ENCODE measurements at places on chromosomes 3 and 15.

DNA sequence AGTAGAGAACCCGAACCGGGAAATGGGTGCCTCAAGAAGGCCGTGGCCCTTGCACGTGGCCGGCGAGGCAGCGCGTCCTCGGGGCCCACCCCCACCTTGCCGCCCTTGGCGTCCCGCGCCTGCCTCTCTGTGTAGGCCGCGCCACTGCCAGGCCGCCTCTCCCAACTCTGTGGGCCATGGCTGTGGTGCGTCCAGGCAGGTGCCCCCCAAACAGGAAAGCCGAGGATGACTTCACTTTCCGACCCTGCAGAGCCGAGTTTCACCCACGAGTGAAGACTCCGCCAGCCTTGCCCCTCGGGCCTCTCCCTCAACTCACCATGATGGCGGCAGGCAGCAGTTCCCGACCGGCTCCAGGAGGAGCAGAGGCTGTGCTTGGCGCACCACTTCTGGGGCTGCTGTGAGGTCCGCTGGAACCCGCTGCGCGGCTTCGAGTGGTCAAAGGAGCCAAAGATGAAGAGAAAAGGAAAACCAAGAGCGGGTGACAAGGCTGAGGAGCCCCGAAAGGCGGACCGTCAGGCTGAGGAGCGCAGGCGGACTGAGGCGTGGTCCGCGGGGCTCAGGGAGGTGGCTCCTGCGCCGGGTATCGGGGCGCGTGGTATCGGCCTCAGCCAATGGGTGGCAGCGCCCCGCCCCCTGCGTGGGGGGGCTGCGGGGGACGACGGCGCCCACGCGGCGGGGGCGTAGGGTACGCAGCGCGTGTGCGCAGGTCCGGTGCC, at the start of gene DAZL:
Gene DAZL (minus strand): TSS at position 537 of the 716 bp plus-strand sequence. CDS start 218 bp downstream, at position 319.
- no peak for DNase-seq

- DNase-seq = no peak
Observed at GRCh38 chr3:30633718-30634117, 27.3 kb downstream of the TGFBR2 start.

- DNase-seq = no peak
Observed at GRCh38 chr3:123336001-123336400, 112.9 kb downstream of the ADCY5 start.

DNA sequence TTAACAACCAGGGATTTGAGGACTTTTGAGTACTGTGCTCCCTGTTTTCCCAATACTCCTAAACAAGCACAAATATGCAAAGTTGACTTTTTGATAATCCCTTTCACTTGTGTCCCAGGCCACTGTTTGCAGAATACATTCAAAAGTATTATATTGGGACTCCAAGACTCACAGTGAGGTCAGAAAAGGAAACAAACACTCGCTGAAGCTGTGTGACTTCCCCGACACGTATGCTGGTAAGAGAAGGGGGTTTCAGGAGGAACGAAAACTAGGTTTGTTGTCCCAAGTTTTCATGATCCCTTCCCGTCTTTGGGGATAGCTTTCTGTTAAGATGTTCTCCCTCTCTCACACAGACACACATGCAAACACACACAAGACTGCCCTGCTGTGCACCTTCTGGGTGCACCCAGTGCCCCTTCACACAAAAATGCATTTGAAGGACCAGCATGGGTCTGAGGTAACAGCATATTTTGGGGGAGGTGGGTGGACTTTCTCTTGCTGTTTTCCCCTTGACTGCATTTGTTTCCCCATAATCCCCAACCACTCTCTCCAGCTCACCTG, 225.2 kb upstream of the PRICKLE2 start:
- DNase-seq = no peak

GRCh38 chr3:65761446-65762234, 277.1 kb downstream of the MAGI1 start:
- DNase-seq = no peak

DNA sequence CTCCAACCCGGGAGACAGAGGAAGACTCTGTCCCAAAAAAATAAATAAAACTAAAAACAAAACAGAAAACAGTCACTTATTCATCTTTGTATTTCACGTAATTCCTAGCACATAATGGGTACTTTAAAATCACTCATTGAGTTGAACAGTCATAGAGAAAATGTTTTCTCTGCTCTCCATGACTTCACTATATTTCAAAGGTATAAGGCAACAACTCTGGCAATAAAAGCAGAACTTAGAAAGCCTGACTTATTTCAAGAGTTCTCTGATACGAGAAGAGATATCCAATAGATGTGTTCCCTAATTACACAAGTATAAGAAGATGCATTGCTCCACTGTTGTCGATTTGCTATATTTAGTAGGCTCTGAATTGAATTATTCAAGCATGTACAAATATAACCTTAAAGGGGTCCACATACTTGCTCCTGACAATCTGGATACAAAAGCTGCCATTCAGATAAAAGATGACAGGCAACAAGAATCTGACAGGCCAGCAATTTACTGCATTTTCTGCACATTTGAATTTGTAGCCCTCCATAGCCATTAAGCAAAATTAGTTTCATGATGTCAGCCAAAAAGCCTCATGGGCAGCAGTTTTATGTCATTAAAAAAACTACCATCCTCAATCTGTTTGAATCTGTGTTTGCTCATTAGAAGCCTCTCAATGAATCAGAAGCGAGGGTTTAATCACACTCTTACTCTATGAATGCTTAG, 47.9 kb downstream of the PEAK1 start:
- DNase-seq = no peak

GRCh38 chr3:27596921-27597320, 112.7 kb upstream of the SLC4A7 start:
- no peak for DNase-seq

GRCh38 chr3:40994611-40995010, 204.7 kb upstream of the CTNNB1 start:
- DNase-seq = no peak

DNA sequence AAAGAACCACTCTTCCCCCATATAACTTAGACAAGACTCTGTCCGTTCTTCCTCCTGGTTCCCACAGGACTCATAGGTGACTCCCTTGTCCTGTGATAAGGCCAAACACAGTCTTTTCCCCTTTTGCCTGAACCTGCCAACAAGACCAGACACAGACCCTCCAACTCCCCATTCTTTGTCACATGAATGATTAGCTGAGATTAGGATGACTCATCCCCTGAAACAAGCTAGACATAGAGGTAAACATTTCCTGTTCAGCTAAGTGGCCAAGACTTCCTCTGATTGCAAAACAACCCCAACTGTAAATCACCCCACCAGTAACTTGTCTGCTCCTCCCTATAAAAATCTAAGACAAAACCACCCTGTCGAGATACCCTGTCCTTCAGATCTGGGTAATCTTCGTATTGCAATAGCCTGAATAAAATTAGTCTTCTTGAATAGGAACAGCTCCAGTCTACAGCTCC, 11.4 kb upstream of the HTR3E start:
- no peak for DNase-seq

DNA sequence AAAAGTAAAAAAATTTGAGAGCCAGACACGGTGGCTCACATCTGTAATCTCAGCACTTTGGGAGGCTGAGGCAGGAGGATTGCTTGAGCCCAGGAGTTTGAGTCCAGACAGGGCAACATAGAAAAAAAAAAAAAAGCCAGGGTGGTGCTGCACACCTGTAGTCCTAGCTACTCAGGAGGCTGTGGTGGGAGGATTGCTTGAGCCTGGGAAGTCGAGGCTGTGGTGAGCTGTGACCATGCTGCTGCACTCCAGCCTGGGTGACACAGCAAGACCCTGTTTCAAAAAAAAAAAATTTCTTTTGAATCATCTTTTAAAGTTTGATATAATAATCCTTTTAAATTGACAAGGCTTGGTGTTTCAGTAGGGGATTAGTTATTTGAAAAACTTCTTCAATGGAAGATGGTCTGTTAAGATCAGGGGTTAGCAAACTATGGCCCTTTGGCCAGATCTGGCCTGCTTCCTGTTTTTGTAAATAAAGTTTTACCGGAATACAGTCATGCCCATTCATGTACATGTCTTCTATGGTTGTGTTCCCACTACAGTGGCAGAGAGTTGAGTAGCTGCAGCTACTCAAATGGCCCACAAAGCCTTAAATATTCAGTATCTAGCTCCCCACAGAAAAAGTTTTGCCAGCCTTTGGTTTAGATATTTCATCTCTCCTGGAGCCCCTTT, 28.9 kb downstream of the CDAN1 start:
- no peak for DNase-seq

DNA sequence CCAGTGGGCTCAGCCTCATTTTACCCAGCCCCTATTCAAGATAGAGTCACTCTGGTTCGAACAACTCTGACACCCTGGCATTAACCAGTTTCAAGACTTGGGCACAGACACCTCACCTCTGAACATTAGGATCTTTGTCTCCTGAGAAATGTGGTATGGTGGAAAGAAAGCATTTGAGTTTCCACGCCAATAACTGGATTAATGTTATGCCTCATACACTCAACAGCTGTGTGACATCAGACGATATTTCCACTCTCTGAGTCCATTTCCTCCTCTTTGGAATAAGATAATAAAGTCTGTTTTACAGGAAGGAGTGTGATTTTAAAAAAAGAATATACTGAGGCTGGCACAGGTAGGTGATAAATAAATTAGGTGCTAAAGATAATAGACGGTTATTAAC, 121.3 kb upstream of the CHL1 start:
- DNase-seq = no peak

DNA sequence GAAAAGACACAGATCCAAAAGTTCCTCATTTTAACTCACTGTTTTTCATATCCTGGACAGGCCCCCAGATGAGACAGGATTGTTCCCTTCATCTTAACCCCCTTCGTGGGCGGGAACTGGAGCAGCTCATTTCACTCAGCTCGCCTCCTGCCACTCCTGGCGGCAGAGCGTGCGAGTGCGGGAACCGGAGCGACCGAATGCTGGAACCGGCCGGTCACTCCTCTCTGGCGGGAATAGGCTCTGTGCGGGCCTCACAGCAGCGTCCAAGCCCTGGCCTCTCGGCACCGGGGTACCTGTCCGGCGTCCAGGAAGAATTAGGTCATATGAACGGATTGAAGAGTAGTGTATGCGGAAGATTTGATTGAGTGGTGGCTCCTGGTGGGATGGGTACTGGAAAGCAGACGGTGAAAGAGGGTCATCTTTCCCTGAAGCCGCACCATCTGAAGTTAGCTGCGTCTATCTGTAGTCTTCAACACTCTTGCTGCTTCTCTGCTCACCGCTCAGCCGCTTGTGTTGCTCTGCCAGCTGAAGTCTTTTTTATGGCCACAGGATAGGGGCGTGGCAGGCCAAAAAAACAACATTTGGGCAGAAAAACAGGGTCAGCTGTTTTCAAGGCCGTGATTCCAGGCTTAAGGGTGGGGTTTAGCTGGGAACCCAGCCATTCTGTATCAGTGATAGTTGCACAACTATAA, 42.3 kb upstream of the FXR1 start:
- DNase-seq = no peak

- no peak for DNase-seq
Observed at GRCh38 chr15:93144463-93145236, 55.6 kb upstream of the RGMA start.

- DNase-seq = no peak
Observed at GRCh38 chr3:112403103-112403502, 70.1 kb downstream of the CD200 start.

- no peak for DNase-seq
Observed at GRCh38 chr3:194084284-194084683, 51.7 kb upstream of the HES1 start.

- DNase-seq = no peak
Observed at GRCh38 chr15:94061041-94061440, 170.3 kb upstream of the MCTP2 start.

DNA sequence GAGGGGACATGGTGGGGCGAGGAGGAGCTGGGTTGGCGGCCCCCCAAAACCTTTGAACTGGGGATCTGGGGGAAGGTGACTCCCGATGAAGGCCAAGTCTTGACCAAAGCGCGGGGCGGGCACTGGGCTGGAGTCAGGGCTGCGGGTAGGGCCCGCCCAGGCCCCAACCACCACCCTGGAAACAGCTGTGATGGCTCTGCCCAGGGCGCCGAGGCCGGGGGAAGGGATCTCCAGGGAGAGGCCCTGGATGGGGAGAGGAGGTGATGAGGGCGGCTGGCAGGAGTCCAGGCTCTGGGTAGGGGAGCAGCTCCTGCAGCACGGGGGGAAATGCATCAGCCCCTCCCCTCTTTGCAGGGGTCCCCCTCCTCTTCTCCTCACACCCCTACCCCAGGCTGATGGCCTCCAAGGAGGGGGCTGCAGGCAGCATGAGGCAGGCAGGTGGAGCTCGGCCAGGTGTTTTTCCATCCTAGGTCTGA, 5.9 kb upstream of the C15orf39 start:
- DNase-seq = no peak

GRCh38 chr15:74802862-74803447, 9.7 kb upstream of the LMAN1L start:
- no peak for DNase-seq

DNA sequence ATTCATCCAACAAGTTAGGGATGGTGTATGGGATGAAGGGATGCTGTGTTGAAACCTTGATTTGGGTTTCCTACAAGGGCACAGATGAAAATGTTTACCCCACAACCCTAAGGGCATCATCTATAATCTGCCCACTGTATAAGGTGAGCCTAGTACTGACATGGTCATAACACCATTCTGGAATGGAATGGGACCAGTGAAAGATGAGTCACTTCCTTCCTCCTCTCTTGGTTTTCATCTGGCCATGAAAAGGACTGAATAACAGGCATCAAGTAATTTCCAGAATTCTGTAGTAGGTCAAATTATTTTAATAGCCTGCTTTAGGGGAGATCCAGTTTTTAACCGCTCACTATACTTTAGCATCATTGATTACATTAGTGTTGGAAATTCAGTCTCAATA, 538.6 kb downstream of the NR2F2 start:
- DNase-seq = no peak

GRCh38 chr15:71330638-71331162, 215.4 kb downstream of the THSD4 start:
- no peak for DNase-seq

DNA sequence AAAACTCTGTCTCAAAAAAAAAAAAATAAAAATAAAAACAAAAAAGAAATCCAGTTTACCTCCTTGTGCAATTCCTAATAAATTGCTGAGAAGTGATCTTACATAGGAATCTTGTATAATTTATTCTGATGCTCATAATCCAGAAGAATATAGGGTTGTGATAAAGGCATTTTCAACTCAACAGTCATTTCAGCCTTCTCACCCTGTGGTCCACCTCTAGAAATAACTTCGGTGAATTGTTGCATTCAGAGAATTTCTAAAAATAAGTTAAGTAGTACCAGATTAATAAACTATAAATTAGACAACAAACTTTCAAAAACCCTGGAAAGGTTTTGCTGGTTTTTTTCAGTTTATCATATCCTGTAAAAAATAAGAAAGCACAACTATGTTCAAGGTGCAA, 20.2 kb downstream of the RAF1 start:
- DNase-seq = no peak

DNA sequence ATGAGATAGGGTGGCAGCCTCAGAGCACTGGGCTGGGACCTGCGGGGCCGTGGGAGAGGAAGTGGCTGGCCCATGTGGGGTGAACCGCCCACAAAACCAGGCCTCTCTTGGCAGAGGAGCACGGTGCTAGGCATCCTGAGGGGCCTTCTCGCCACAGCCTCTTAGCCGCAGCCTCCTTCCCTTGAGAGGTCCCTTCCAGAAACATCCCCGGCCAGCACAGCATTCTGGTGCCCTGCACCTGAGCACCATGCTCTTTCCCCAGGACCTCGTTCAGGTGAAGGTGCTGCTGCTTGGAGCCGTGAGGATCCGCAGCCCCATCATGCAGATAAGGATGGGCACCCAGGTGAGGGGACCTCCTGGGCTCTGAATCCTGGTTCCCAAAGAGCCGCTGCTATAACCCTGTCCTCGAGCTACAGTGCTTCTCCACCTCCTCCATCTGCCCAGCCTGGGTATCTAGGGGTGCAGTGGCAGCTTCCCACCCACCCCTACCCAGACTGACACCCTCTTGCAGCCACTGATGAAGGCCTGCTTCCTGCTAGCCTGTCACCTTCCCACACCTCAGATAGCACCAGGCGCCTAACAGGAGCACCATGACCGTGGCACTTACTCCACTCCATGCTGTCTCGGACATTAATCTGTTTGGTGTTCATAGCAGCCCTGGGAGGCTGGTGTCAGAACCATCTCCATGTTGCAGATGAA, 11.2 kb upstream of the TXNRD3 start:
- no peak for DNase-seq

Measured in iPS DF 19.7 (cell line).